Activated CD8-positive, alpha-beta memory T cell treated with anti-CD3 and anti-CD28 coated beads for 36 hours (primary cell): ENCODE measurements at places on chromosomes 12 and 14. TPM values are rescaled to one million over a fixed set of nuclear protein-coding genes. Genes with fewer than 3 reads are reported as not detected.

SLC25A29 gene
- total RNA-seq: 13.5 TPM

ARHGEF40 gene
- 0.48 TPM for total RNA-seq

GDF3 gene
- not detected for total RNA-seq

PGF gene
- not detected for total RNA-seq

DTX1 gene
- 3.3 TPM for total RNA-seq

GPR137C gene
- total RNA-seq: 0.19 TPM

MFAP5 gene
- total RNA-seq: not detected

OLR1 gene
- not detected for total RNA-seq

RBP5 gene
- not detected for total RNA-seq

CEBPE gene
- 0.19 TPM for total RNA-seq

ESPL1 gene
- 59.6 TPM for total RNA-seq

PLCZ1 gene
- total RNA-seq: not detected

MRPL51 gene
- 313 TPM for total RNA-seq

MYBPC1 gene
- total RNA-seq: not detected

PTPRO gene
- total RNA-seq: not detected

VWF gene
- 0.04 TPM for total RNA-seq

PTHLH gene
- not detected for total RNA-seq

RNU4-1 gene
- total RNA-seq: 620 TPM

FGF23 gene
- not detected for total RNA-seq

TOMM20L gene
- not detected for total RNA-seq

PSMB5 gene
- total RNA-seq: 176 TPM

HHIPL1 gene
- not detected for total RNA-seq

KRT83 gene
- not detected for total RNA-seq

EDDM3A gene
- total RNA-seq: not detected

PZP gene
- total RNA-seq: not detected

ZNF219 gene
- 7.1 TPM for total RNA-seq

A2M gene
- total RNA-seq: not detected

RHOJ gene
- not detected for total RNA-seq

SNAPC1 gene
- total RNA-seq: 10.1 TPM

ZFHX2 gene
- total RNA-seq: 1.3 TPM

PRH2 gene
- not detected for total RNA-seq

GNB3 gene
- total RNA-seq: 0.32 TPM

C12orf50 gene
- total RNA-seq: 0.10 TPM

PIANP gene
- total RNA-seq: 0.55 TPM

DCTN2 gene
- 88.2 TPM for total RNA-seq

RNF10 gene
- total RNA-seq: 168 TPM

RNU6-8 gene
- not detected for total RNA-seq

TMEM121 gene
- total RNA-seq: 16.4 TPM

PDZRN4 gene
- not detected for total RNA-seq

PRB2 gene
- total RNA-seq: not detected

HPD gene
- not detected for total RNA-seq

DBX2 gene
- total RNA-seq: not detected

LMO3 gene
- total RNA-seq: not detected

LRRIQ1 gene
- total RNA-seq: not detected

HEATR5A gene
- total RNA-seq: 17.1 TPM

CD27 gene
- 133 TPM for total RNA-seq

TPPP2 gene
- not detected for total RNA-seq

PPM1H gene
- 0.17 TPM for total RNA-seq

POLR3B gene
- total RNA-seq: 14.5 TPM

AICDA gene
- total RNA-seq: not detected
